ENCODE measurements at places on chromosomes 12 and 14.

DNA sequence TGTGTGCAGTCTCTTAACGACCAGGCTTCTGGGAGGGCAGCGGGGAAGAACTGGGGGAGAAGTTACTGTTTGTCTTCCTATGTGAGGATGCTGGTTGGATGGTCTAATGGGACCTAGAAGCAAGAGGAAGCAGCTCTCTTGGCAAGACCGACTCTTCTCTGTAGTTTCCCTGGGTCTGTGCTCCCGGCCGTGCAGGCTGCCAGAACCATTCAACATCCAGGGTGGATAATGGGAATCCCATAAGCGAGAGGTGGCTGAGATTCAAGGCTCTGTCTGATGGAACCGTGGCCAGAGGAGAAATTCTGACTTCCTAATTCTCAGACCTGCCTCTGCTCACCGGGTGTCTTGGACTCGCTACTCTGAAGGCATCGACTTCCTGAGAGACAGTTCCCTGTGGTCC is 561.0 kb upstream of the TBX3 start:
- no peak for ATAC-seq

DNA sequence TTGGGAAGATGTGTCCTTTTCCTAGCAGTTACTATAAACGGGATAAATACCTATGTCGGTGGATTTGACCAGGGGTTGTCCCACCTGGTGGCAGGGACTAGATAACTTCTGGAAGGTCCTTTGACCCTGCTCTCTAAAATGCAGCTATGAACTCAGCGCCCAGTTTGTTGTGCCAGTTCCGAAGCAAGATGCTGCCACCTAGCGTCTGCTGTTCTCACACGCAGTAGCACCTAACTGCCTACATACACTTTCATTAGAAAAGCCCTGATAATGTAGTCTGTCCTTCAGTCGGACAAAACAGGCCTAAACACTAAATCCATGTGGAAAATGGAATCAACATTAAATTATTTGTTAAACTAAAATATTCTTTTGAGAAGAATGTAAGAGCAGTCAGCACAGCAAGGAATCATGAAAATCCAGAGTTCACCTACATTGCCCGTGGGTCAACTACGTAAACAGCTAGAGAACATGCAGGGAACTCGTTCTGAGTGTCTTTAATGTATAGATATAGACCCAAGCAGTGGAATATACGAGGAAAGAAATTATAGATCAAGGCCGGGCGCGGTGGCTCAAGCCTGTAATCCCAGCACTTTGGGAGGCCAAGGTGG is 51.1 kb upstream of the CRACR2A start:
- peak; percentile 59 for ATAC-seq

GRCh38 chr12:111298582-111299436 is 70.1 kb downstream of the PHETA1 start:
- peak; percentile 55 for ATAC-seq

- ATAC-seq = no peak
Measured at GRCh38 chr14:64681796-64682710, 22.2 kb upstream of the PLEKHG3 start.

GRCh38 chr12:58888131-58888783 is 32.0 kb downstream of the LRIG3 start:
- no peak for ATAC-seq

GRCh38 chr12:86226481-86226880 is 29.7 kb downstream of the MGAT4C start:
- ATAC-seq = no peak

All from stimulated activated memory B cell treated with anti-CD40 and anti-IgM and Interleukin-4, amounts not matched to agents 10 μg/mL and 1 μg/mL and 100 μg/mL, for 72 hours (primary cell).